ENCODE measurements at places on chromosomes 3 and 15.

- no peak for DNase-seq
These were observed 77.1 kb upstream of the MEX3B start for GRCh38 chr15:82122746-82123400.

- no peak for DNase-seq
These were observed 64.1 kb upstream of the ABHD17C start for GRCh38 chr15:80630981-80631380.

GRCh38 chr15:96334705-96335410 lies 4.4 kb downstream of the NR2F2 start:
- no peak for DNase-seq

DNA sequence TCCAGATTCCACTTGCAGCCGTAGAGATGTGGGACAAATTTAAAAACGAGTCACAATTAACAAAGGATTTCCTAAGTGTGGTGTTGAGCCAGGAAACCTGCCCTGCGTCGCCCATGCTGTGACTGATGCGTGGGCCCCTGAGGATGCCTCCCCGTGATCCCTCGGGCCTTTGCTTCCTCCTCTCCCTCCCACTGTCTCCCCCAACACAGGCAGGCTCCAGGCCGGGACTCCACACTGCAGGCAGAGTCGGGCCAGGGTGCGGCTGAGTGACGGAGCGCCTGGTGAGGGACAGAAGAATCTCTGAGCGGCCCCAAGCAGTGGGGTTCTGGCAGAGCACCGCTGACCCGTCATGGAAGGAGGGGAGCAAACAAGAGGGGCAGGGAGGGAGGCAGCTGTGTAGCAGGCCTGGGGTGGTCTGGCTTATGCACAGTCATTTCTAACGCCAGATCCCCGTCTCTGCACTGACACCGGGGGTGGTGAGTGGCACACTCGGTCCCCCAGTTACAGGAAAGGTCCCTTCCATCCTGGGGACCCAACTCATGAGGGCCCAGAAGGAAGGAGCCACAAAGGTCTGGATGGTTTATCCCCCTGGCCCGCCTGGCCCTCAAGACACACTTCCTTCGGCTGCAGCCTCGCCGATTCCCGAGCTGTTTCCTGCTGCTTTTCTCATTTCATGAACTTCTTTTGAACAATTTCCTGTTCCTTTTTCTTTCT lies 91.0 kb downstream of the XXYLT1 start:
- DNase-seq, result no peak

DNA sequence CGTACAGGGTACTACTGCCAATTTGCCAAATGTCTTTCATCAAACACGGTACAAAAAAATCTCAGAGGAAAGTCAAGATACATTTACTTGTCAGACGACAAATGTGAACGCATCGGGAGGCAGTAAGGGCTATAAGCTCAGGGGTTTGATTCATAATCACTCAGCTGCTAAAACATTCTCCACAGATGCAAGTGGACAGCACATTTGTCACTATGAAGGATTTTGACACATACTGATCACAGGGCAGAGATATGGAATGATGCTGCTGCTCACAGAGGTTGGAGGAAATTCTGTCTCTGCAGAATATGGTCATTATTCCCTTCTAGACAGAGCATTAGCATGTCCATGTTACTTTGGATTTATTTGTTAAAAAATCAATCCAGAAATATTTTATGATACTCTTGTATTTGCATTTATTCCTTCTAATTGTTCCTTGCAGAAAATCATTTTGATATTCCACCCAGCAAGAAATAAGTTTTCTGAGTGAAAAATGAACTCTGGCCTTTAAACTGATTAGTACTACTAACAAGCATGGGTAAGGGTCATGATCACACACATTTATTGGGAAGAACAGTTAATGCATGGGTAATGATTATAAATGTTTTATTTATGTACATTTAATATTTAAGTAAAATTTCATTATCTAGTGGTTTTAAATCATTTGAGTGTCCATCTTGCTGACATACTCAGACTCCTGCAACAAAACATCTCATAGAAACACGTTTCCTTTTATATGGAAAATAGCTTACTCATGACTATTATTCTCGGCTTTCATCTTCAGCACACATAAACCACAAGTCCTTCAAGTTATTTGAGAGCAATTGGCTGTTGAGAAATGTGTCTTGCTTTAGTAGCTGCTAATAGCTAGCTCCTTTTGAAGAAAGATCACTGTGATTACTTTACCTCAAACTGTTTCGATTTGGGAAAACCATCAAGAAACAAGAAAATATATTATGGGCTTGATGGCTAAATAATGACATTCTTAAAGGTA lies 559.3 kb downstream of the MECOM start:
- peak; percentile 40 for DNase-seq

DNA sequence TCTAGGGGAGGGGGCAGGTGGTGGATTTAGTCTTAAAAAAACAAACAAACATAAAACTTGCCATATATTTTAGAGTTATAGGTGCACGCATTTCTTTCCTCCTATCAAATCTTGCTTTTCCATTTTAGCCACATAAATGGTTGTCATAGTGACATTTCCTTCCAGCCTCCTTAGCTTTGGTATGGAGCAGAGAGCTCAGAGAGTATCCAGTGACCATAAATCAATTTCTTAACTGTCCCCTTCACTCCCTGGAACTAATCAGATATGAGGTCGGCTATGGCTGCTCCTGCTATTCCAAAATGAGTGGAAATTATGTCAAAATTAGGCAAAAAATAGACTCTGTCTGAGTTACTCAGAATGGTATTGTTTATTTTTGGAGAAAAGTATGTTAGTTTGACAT lies 164.5 kb downstream of the EBLN2 start:
- DNase-seq, result no peak

GRCh38 chr15:74716651-74717050 lies 8.7 kb downstream of the CYP1A1 start:
- no peak for DNase-seq

DNA sequence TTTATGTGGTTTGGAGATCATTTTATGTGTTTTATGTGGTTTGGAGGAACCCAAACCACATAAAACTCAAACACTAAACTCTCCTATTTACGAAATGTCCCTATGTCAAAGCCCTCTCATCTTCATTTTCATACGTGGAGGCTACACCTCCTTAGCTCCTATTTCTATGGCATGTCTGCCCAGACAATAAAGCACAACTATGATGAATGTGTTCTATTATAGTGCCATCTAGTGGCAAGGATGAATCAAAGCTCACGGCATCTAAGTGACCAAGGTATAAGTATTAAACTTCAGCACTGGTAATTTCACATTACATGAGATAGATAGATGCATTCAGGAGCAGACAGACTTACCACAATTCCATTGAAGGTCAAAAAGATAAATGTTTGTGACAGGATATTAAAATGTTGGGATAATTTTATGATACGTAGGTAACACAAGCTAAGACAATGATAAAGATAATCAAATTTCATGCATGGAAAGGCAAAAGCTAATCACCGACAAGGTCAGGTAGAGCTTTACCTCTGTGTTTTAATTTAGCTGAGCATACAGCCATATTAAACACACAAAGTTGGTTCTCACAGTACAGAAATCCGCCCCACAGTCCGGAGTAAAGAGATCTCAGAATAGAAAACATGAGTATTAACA lies 130.6 kb upstream of the FHIT start:
- DNase-seq, result peak; percentile 1

- no peak for DNase-seq
These were observed 716.2 kb downstream of the GBE1 start for GRCh38 chr3:81045246-81045645.

DNA sequence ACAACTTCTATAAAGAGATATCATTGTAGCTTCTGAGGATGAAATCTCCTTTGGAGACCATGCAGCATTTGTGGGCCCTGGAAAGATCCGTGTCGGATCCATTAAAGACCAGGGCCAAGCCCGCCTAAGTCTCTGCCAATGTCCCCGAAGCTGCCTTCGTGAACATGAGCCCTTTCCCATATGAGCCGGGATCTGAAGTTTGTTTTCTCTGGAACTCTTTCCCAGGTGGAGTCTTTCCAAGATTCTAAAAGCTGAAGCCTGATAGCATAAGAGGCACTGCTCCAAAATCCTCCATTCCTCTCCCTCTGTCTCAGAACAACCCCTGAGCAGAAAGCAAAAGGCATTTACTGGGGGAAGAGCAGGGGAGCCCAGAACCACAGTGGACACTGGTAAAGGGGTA lies 274.6 kb downstream of the NTRK3 start:
- DNase-seq, result no peak

- no peak for DNase-seq
These were observed 188.9 kb upstream of the MEIS2 start for GRCh38 chr15:37289109-37289765.

GRCh38 chr3:354432-354831 lies 157.9 kb downstream of the CHL1 start:
- no peak for DNase-seq

- no peak for DNase-seq
These were observed 424.0 kb upstream of the PDZRN3 start for GRCh38 chr3:74048699-74049098.

- DNase-seq, result no peak
These were observed 68.6 kb downstream of the ABHD5 start for GRCh38 chr3:43759297-43759782.

DNA sequence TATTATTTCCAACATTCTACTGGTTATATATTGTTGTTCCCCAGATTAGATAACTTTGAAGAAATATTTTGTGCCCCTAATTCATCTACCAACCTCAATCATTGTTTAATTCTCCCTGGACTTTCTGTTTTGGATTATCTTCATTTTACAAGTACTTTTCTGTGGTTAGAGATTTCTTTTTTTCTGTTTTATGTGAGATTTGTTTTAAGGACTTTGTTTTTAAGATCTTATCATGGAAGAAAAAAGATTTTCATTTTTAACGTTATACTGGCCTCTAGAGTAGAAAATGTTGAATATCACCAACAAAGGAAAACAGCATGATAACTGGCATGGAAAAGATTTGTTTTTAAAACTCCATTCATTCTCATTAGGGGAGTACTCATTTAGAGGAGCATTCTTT lies 210.9 kb upstream of the KCNMB2 start:
- DNase-seq, result peak; percentile 20

GRCh38 chr3:106277731-106278130 lies 408.9 kb upstream of the CBLB start:
- no peak for DNase-seq

DNA sequence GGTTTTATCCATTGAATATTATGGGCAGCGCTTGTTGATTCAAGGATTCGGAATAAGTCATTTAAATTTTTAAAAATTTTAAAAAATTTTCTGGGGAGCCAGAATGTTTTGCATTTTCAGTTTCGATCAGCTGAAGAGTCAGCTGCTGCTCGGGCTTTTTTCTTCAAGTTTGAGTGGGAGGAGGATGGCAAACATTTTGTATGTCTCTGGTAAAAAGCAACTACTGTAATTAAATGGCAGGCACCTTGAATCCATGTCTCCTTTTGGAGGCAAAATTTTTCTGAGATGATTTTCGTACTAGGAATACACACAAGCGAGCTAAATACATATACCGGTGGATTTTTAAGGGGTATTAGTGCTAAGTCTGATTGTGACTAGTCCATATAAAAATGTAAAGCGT lies 612 bp downstream of the C3orf38 start:
- DNase-seq, result no peak

DNA sequence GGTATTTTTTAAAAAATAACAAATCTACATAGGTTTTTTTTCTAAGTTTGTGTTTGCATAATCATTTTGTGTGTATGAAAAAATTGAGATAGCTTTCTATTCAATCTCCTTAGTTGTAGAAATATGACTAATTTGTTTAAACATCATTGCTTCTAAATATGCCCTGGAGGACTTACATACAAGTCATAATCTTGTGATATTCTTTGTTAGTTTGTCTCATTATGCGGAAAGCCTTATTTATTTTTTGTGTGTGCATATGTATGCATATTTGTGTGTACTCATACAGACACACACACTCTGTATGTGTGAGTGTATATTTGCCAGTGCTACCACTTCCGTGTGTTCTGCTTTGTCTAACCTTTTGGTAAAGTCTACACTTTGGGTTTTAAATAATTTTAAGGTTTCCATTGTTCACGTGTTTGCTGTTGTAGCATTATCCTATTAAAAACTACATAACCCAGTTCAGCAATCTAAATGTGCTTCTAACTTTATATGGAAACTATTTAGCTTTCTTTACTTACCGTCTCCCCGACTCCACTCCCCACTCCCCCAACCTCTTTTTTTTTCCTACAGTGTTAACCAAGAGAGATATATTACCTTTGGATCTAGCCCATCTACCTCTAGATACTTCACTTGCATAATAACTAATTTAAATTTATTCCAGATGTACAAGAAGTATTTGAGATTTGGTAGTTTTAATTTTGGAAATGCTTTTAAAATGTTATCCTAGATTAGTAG lies 111.7 kb downstream of the FNDC3B start:
- DNase-seq, result no peak

DNA sequence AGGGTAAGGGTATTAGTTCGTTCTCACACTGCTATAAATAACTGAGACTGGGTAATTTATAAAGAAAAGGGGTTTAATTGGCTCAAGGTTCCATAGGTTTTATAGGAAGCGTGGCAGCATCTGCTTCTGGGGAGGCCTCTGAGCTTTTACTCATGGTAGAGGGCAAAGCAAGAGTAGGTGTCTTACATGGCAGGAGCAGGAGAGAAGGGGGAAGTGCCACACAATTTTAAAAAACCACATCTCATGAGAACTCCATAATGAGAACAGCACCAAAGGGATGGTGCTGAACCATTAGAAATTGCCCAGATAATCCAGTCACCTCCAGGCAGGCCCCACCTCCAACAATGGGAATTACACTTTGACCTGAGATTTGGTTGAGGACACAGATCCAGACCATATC lies 12.2 kb downstream of the RNF111 start:
- DNase-seq, result no peak

DNA sequence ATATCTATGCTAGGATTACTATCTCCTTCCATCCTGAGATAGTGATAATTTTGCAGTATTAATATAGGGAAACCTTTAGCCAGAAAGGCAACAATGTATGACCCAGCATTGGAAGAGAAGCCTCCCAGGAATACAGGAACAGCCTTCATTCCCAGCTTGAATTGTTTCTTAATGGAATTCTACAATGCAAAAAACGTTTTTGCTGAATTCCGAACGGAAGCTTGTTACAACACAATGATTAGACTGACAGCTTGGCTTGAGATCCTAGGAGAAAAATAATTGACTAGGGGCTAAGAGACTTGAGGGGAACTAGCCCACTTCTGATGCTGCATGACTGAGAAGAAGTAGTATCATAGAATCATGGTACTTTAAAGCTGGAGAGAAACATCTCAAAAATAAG lies 140.2 kb downstream of the RSL24D1 start:
- no peak for DNase-seq

GRCh38 chr3:31288641-31289100 lies 244.1 kb upstream of the STT3B start:
- no peak for DNase-seq

GRCh38 chr3:23085261-23085660 lies 117.9 kb upstream of the UBE2E2 start:
- no peak for DNase-seq

- DNase-seq, result no peak
These were observed 155.7 kb downstream of the SV2B start for GRCh38 chr15:91255670-91256192.

DNA sequence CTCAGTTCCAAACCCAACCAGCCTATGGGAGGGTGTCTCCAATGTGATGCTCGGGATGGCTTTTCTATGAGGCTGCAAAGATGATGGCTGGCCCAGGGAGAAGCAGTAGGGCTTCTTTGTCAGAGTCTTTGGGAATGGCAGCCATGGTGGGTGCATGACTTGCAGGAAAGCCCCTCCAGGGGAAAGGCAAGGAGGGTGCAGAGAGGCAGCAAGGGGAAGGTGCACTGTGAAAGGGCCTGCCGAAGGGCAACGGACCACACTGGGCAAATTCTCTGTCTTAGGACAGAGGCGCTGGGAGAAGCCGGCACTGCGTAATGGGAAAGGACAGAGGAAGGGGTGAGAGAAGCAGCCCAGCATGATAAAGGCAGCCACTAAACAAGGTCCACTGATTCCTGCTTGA lies 302.8 kb upstream of the LYSMD4 start:
- no peak for DNase-seq

GRCh38 chr3:183410280-183410679 lies 18.1 kb downstream of the MCF2L2 start:
- DNase-seq, result no peak
